ENCODE measurements at places on chromosomes 2 and 18.

DNA sequence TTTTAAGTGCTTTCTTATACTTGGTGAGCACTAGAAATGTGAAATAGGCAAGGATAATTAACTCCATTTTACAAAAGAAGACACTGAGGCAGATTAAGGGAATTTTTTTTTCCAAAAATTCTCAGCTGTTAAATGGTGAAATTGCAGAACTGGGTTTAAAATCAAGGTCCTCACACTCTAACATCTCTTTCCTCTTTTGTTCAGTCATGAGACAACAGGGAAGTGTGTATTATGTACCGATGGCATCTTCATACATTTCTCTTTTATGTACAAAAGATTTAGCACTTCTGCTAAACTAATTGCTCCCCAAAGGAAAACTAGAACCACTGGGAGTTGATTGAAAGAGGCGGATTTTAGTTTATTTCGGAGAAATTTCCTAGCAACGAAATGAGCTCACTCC lies 203.0 kb downstream of the SETBP1 start:
- no peak for DNase-seq

DNA sequence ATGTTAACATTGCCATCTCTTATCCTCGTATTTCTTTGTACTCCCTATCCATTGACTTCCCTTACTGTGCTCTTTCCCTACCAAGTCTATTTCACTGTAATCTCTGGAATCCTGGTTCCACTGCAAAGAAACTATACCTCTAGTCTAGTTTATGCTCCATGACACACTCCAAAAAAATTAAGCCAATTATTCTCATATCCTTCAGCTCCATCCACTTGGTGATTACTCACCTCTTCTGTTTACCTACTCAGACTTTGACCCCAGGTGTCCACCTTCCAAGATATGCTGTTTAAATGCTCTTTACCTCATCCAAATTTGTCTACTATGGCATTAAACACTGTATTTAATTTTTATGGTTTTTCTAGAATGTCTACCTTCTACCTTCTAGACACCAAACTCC lies 137.9 kb downstream of the ATAD2B start:
- DNase-seq = no peak

DNA sequence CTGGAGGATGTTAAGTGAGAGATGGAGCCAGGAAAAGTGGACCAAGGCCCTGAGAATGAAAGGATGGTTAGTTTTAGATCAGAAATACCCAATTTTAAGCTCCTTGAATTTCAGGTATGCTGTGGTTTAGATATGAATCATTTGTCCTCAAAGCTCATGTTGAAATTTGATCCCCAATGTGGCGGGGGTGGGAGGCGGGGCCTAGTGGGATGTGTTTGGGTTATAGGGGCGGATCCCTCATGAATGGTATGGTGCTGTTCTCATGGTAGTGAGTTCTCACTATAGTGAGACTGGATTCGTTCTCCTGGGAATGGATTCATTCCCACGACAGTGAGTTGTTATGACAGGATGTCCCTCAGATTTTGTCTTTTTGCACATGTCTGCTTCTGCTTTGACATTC lies 11.4 kb downstream of the MYO5B start:
- no peak for DNase-seq

GRCh38 chr2:238242731-238243495 lies 3.1 kb upstream of the HES6 start:
- no peak for DNase-seq

DNA sequence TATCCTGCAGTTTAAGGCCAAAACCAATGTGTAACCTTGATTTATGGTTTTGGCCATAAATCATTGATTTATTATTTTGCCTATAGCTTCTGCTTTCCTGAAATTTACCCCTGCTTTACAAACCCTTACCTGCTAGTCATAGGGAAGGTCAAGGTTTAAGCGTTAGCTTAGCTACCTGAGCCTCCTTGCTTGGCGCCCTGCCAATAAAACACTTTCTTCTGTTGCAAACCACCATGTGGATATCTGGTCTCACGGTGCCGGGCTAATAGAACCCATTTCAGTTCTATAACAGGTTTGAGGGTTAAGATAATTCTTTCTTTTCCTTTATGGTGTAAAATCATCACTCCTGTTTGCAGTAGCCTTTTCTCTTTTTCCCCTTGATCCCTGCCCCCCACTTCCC lies 72.2 kb downstream of the PDK1 start:
- DNase-seq = no peak

DNA sequence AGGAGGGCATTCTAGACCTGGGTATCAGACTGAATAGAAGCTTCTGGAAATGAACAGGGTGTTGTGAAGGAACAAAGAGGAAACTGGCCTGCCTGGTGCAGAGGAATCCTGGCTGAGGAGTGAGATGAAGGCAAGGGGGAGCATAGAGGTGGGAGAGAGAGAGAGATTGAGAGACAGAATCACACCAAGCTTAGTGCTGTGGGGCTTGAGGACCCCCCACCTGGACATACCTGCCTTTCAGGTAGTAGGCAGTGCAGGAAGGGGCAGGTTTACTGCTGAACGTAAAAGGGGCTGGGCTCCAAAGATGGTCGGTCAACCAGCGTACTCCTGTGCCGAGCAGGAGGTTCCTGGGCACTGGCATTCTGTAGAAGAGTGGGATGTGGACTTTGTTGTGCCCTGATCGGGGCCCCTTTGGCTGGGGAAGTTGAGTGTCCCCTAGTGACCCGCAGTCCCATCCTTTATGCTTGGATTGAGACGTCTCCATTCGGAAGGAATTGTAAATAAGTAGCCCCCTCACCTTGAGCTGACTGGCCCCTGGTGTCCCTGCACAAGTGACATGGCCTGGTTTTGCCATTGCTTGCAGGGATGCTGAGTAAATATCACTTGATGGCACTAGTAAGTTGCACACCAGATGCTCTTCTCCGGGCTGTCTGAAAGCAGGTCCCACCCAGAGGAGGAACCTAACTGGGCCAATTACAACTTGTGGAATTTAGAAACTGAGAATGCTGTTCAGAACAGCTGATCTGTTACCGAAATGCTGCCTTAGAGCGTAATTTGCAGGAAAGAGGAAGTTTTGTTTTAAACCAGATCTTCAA lies 1.4 kb downstream of the UBE2F start:
- DNase-seq = no peak

DNA sequence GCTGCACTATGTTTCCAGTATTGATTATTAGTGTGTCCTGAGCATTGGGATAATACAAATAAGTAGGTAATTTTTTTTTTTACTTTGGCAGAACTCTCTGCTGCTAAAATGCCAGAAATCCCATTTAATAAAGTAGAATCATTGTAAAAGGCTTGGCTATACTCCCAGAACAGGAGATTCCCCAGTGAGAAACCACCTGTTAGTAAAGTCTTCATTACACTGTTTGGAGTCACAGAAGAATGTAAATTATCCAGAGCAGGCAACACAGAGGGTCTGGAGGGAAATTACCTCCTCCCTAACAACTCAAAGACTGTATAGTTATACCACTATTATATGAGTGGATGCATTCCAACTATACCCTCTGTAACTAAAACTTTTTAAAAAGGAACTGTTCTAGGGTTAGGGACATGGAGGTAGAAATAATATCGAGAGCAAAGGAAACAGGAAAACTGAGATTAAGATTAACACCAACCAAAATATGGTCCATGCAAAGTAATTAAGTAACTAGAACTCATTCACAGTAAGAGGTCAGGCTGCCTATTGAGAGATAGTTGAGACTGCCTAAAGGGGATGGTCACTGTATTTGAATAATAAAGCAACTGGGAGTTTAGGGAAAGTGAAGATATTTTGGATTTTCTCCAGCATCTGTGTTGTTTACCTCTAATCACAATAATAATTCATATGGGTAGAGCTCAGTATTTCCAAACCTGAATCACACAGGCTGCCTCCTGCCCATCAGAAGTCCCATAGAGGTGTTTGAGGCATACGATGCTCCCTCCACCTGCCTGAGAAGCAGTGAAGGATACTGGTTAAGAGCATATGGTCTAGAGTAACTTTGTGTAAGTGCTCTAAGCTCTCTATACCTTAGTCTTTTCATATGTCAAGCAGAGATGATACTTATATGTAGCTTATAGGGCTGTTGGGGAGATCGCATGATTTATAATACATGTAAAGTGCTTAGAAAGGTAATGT lies 34.4 kb downstream of the MAP2 start:
- no peak for DNase-seq

All from NCI-H1048 (cell line).